Activated CD4-positive, alpha-beta T cell treated with anti-CD3 and anti-CD28 coated beads, Interleukin-2, Interleukin-4, amounts not matched to agents 100 ng/mL and 50 ng/mL, durations not matched to agents 16 hours and 8 hours (primary cell): ENCODE measurements at places on chromosomes 3 and 15.

- no peak for DNase-seq
Observed at GRCh38 chr3:124117486-124117885, 125.6 kb upstream of the ROPN1 start.

- DNase-seq, result no peak
Observed at GRCh38 chr15:93414576-93415231, 325.7 kb upstream of the RGMA start.

GRCh38 chr15:42175671-42176070 lies 19.2 kb upstream of the PLA2G4F start:
- no peak for DNase-seq

GRCh38 chr3:8596321-8597218 lies 48.0 kb downstream of the SSUH2 start:
- no peak for DNase-seq

DNA sequence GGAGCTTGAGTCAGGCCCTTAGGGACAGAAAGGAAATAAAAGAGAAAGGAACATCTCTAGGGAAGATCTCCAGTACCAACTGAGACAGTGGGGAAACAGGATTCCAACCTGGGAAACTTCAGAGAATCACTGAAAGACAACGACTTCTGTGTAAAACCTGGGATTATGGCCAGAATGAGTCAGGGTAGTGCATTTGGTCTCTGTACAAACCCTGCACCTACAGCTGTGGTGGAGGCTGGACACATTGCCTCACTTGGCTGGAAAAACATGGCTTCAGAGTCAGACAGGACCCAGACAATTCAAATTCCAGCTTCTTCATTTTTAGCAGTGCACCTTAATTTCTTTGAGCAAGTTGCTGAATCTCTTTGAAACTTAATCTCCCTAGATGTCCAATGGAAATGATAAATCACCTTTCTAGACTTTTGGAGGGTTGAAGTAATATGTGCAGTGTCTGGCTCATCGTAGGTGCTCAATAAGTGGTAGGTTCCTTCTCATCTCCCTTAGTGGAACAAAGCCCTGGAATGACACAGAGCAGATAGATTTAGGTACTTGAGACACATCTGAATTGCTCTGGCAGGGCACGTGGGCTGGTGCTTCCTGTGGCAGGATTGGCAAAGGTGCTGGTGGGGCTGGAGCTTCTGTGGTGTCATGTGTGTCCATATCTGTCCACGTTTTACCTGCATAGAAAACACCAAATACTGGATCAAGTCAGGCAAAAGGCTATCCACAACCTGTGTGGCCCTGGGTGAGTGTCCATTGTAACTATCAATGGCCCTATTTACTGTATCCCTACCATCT lies 6.1 kb upstream of the CLSTN2 start:
- no peak for DNase-seq

GRCh38 chr3:30426293-30426993 lies 180.0 kb upstream of the TGFBR2 start:
- no peak for DNase-seq

DNA sequence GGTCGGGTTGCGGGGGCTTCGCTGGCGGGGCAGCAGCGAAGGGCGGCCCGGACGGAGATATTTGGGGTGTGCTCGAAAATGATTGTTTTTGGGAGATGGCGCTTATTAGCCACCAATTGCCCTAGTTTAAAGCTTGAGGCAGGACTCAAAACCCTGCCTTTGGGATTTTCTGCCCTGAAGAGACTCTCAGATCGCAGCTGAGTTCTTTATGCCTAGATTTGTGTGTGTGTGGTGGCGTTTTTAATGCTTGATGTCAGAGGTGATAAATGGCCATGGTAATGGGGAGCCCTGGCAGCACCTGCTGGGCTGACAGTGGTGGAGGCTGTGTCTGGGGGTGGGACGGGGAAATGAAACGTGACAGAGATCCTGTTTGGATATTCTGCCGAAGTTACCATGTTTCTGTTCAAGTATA lies 604 bp downstream of the KCTD6 start:
- DNase-seq, result peak; percentile 25

- DNase-seq, result no peak
Observed at GRCh38 chr3:25151281-25151902, 276.7 kb upstream of the RARB start.

GRCh38 chr15:43941555-43941954 lies 114.8 kb downstream of the WDR76 start:
- no peak for DNase-seq

DNA sequence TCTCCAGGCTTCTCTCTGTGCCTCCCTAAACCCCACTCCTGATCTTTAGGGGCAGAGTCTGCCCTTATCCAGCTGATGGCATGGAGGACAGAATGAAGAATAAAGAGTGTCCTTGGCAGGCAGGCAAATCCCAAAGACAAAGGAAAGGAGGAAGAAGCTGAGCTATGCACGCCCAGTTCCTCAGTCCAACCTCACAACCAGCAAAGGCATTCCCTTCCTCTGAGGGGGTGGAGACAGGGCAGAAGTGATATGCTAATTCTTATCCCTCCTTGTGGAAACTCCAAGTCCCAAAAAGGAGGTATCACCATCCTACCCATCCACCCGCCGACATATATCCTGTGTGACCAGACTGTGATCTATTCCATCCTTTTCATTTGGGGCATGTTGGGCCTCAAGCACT lies 10.5 kb upstream of the CCDC54 start:
- DNase-seq, result no peak

- no peak for DNase-seq
Observed at GRCh38 chr3:58528629-58529028, 8.4 kb downstream of the ACOX2 start.

- no peak for DNase-seq
Observed at GRCh38 chr15:41506796-41507341, 6.8 kb downstream of the LTK start.

GRCh38 chr3:101383656-101384055 lies 63.3 kb upstream of the IMPG2 start:
- DNase-seq, result no peak

GRCh38 chr15:77991029-77991406 lies 86.5 kb downstream of the TBC1D2B start:
- DNase-seq, result no peak

- no peak for DNase-seq
Observed at GRCh38 chr3:127899766-127900165, 15.3 kb upstream of the KBTBD12 start.

DNA sequence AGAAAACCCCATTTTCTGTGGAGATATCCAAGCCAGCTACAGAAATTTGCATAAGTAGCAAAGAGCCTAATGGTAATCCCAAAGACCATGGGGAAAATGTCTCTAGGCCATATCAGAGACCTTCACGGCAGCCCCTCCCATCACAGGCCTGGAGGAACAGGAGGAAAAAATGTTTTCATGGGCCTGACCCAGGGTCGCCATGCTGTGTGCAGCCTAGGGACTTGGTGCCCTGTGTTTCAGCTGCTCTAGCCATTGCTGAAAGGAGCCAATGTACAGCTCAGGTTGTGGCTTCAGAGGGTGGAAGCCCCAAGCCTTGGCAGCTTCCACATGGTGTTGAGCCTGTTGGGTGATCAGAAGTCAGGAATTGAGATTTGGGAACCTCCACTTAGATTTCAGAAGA lies 1150.7 kb downstream of the OTOL1 start:
- DNase-seq, result no peak

- DNase-seq, result peak; percentile 46
Observed at GRCh38 chr3:126982126-126982470, 817 bp upstream of the PLXNA1 start.

- no peak for DNase-seq
Observed at GRCh38 chr3:134306320-134306719, 55.7 kb upstream of the RYK start.

DNA sequence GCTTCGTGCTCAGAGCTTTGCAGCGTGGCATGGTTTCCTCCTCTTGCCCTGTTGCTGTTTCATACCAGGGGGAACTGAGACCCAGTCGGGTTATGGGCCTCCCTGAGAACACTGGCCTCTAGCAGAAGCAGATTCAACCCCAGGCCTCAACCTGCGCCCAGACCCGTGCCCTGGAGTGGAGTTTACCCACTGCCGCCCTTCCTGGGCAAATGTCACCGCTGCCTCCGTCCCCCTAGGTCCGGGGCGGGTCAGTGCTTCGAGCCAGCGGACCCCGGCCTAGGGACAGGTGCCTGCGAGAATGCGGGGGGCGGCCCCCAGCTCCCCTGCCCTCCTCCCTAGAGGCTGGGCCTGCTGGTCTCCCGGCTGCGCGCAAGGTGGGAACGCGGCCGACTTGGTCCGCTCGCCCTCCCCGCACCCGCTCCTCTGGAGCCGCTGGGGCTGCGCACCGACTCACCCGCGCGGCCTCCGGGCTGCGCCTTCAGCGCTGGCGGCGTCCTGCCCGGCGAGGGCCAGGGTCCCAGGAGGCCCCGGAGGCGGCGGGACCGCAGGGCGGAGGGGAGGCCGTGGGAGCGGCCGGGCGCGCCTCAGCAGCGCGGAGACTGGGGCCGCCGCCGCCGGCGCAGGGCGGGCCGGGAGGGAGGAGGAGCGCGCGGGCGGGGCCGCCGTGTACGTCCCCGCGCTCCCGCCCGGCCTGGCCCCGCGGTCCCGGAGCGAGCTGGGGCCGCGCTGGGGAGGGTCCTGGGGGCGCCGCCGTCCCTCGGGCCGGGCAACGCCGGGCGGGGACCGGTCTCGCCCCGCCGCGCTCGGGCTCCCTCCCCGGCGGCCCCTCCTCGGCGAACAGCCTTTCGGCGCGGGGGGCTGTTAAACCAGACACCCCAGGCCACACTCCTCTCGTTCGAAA lies at the start of gene PIGZ:
Gene PIGZ (minus strand): TSS at position 601 of the 901 bp plus-strand sequence. CDS start 16,802 bp downstream, outside the sequence.
- peak; percentile 27 for DNase-seq

DNA sequence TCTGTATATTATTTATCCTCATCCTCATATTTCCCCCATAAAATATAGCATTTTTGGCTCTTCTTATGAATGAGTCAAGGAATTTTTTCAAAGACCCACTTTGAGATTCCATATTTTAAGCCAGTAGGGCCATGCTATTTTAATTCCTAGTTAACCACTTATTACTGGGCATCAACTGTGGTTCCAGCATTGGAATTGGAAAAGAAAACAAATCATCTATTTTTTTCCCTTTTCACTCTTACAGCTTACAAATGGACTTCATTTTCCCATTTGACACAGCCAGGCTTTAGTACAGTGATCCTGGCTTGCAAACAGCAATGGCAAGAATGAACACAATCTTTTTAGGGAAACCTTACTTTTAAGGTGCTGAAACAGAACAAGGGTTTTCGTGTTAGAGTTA lies 19.4 kb upstream of the PLCL2 start:
- DNase-seq, result no peak

- DNase-seq, result no peak
Observed at GRCh38 chr3:154129625-154130024, 8.4 kb downstream of the ARHGEF26 start.

GRCh38 chr3:63344661-63345060 lies 66.6 kb downstream of the SYNPR start:
- DNase-seq, result no peak

GRCh38 chr15:49848282-49848724 lies 227.5 kb downstream of the DTWD1 start:
- no peak for DNase-seq
